Activated naive CD4-positive, alpha-beta T cell treated with anti-CD3 and anti-CD28 coated beads for 36 hours (primary cell): ENCODE measurements at places on chromosomes 12 and 14. TPM values are rescaled to one million over a fixed set of nuclear protein-coding genes. Genes with fewer than 3 reads are reported as not detected.

GRCh38 chr14:30227876-30228275 lies 300.2 kb upstream of the PRKD1 start:
- no peak for DNase-seq

DNA sequence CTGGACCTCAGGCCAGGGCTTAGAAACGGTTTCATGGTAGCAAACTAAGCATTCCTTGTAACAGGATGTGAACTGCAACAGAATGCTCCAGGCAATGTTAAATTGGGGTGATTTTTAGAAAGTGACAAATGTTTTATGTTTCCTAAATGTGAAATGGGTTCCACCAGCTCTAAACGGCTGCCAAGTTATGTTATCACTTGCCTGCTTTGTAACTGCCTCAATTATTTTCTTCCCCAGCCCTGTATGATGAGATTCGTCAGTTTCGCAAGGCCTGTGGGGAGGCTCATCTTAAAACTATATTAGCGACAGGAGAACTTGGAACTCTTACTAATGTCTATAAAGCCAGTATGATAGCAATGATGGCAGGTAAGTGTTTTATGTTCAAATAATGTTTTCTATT lies 70.9 kb downstream of the DERA start:
- no peak for DNase-seq

- DNase-seq, result no peak
Measured at GRCh38 chr12:18919871-18920511, 182.1 kb downstream of the CAPZA3 start.

DNA sequence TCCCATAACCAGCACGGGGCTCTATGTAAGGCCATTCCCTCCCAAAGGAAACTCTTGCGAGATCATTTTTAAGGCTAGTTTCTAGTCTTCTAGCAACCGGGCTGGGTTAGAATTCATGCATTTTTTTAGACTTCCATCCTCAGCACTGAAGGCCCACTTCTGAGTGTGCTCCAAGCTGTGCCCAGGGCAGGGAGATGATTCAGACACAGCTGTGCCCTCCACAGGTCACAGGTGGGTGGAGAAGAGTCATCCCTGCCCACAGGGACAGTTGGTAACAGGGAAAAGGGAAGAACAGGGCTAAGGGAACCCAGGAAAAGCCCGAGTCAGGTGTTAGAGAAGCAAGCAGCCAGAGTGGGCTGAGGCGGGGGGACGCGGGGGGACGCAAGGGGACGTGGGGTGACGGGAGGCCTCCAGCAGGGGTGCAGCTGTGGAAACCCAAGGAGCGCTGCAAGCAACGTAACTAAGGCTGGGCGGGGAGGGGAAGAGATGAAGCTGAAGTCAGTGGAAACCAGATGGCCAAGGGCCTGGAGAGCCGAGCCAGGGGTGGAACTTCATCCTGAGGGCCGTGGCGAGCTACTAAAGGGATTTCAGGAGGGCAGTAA lies 27.2 kb upstream of the PPP2R5C start:
- no peak for DNase-seq

- no peak for DNase-seq
Measured at GRCh38 chr14:52692248-52692962, 3.0 kb downstream of the ERO1A start.

DNA sequence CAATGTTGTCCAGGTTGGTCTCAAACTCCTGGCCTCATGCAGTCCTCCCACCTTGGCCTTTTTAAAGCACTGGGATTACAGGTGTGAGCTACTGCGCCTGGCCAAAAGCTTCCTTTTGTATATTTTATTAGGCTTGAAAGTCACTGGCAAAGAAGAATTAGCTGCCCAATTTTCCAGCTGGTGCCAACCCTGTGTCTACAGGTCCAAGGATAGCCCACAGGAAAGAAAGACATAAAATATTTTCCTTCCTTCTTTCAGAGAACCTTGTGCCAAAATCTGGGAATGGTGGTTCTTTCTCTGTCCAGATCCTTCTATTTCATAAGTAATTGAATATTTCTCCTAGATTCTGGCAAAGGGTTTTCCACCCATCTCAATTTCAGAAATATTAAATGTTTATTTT lies 84.1 kb downstream of the NUMB start:
- DNase-seq, result no peak

DNA sequence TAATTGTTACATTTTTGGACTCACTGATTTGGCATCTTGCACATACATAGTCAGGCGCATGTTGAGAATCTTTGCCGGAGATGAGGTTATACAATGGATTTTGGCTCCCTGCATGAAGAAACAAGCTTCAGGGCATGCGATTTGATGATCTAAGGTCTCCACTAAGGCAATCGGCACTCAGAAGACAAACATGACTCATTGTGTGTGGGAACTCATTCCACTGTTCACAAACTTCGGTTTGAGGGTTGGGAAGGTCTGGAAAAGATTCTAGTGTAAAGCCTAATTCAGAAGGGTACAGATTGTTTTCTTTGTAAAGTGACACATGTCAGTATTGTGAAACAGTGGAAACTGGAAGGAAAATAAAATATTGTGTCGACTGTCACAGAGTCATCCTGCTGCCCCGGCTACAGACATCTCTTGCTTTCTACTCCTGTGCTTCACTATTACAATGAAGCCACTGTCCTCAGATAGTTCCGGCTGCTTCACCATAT lies 192.6 kb upstream of the HMGA2 start:
- DNase-seq, result no peak

DNA sequence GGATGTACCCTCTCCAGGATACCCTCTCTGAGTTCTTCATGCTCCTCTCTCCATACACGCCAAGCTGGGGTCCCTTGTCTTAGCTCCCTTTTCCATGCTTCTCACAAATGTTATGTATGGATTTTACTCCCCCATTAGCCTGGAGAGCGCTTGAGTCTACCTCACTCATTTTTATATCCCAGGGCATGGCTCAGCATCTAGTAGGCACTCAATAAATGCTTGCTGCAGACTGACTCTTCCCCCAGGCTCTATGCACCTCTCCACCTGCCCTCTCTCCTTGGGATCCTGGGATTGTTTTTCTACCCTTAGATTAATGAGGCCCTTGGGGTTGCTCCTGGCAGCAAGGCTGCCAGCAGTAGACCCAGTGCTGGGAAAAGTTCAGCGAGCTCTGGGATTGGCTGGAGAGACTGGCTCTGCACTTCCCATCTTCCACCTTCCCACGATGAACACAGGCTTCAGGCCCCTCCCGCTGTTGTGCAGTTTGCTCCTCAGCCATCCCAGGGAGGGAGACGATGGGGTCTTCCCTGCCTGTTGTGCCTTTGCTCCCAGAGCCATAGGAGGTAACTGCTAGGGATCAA lies 2.2 kb downstream of the NRIP2 start:
- no peak for DNase-seq

DNA sequence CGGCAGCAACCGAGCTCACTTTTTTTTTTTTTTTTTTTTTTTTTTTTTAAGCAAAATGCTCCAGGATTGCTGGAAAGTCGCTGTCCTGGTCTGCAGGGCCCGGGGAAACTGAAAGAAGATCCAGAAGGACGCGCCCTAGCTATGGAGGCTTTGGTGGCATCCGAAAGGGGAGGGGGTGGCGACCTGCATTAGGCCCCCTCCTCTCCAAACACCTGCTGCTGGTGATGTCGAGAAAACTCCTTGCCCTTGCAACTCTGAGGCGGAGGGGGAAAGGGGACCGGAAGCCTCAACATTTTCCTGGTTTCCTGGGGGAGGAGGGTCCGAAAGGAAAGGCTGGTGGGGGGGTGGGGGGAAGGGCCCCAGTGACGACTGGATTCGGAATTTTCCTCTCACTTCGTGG lies 421.1 kb downstream of the VRK1 start:
- no peak for DNase-seq

- no peak for DNase-seq
Measured at GRCh38 chr12:53454707-53455106, 2.8 kb downstream of the PCBP2 start.

GRCh38 chr12:76489737-76490136 lies 69.8 kb downstream of the OSBPL8 start:
- DNase-seq, result no peak

GRCh38 chr12:64733857-64734256 lies 25.3 kb downstream of the GNS start:
- no peak for DNase-seq

- DNase-seq, result no peak
Measured at GRCh38 chr14:50311337-50311971, 575 bp downstream of the L2HGDH start.

- no peak for DNase-seq
Measured at GRCh38 chr12:50038336-50038735, 13.0 kb upstream of the RACGAP1 start.

- DNase-seq, result no peak
Measured at GRCh38 chr14:89420502-89420901, 3.5 kb upstream of the FOXN3 start.

DNA sequence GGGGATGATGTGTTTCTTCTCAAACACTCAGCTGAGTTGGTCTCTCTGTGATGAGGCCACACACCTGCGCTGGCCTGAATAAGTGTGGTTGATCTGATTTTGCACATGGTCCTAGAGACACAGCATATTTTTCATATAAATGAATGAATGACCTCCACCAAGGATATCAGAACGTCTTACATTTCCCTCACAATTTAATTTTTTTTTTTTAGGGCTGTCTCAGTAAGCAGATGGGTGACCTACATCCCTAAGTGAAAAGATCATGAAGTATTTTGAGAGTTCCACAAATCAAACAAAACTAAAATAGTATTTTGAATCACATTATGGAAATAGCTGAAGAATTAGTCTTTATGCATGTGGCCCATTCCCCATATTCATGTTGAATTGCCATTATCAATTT lies 333.7 kb upstream of the TMTC1 start:
- DNase-seq, result no peak

DNA sequence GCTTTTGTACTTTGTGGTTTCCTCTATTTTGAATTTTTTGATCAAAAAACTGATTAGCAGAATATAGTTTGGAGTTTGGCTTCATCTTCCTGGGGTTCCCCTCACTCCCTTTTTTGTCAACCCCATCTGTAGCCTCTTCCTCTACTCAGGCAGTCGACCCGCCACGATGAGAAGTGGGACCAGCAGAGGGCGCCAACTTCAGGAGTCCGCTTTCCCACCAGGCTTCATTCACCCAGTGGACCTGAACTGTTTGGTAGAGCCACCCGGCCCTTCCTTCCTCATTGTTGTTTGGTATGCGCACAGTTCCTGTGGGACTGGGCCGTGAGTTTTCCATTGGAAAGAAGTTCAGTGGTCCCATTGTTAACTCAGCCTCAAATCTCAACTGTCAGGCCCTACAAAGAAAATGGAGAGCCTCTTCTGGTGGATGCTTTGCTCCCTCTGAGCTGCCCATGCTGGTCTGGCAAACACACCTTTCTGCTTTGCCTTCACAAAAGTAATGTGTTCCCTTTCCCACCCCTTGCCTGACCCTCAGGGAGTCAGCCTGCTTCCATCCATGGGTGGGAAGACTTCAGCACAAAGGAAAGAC lies 21.7 kb downstream of the TMBIM6 start:
- peak; percentile 91 for DNase-seq

DNA sequence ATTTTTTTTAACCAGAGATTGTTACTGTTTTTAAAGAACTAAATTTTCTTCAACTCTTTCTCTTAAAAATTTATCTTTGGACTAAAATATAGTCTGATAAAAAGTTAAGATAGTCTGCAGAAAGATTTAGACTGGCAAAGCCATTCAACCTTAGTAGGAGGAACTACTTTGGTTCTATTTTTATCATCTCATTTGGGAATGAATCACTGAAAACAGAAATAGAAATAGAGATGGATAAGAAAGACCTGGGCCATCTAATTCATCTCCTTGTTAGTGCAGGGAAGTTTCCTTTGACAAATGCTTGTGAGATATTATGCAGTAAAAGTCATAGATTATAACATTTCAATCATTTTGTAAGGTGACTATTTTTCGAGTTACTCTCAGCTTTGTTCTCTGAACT lies 263.2 kb upstream of the NPAS3 start:
- DNase-seq, result no peak

- DNase-seq, result no peak
Measured at GRCh38 chr14:59435987-59436386, 29.2 kb downstream of the GPR135 start.

DNA sequence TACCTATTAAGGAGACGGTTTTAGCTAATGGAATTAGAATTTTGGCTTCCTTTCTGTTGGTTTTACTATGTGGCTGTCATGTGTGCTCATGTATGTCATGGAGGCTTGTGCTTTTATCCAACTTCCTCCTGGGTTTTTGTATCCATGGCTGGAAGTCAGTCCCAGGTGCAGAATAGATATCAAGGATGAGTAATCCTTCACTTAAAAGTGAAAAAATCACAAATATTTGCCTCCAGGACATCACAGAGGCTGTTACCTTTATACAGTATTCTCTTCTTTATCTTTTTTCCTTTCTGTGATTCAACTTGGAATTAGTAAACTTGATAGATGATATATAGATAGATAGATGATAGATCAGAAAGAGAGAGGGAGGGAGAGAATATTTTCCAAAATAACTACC lies 706.8 kb downstream of the GALC start:
- DNase-seq, result no peak

ATXN3 gene
- 27.1 TPM for total RNA-seq

IFT43 gene
- 10.8 TPM for total RNA-seq

GLIPR1 gene
- 1.3 TPM for total RNA-seq

P2RX2 gene
- not detected for total RNA-seq

SCN8A gene
- total RNA-seq, result 0.42 TPM

DLST gene
- 132 TPM for total RNA-seq

MANSC4 gene
- not detected for total RNA-seq

SLC2A14 gene
- total RNA-seq, result 8.8 TPM

CIDEB gene
- total RNA-seq, result 10.9 TPM

NKX2-1 gene
- not detected for total RNA-seq
